ENCODE measurements at places on chromosomes 11 and 22.

- no peak for DNase-seq
Observed at GRCh38 chr11:78542007-78542406, 32.7 kb downstream of the NARS2 start.

DNA sequence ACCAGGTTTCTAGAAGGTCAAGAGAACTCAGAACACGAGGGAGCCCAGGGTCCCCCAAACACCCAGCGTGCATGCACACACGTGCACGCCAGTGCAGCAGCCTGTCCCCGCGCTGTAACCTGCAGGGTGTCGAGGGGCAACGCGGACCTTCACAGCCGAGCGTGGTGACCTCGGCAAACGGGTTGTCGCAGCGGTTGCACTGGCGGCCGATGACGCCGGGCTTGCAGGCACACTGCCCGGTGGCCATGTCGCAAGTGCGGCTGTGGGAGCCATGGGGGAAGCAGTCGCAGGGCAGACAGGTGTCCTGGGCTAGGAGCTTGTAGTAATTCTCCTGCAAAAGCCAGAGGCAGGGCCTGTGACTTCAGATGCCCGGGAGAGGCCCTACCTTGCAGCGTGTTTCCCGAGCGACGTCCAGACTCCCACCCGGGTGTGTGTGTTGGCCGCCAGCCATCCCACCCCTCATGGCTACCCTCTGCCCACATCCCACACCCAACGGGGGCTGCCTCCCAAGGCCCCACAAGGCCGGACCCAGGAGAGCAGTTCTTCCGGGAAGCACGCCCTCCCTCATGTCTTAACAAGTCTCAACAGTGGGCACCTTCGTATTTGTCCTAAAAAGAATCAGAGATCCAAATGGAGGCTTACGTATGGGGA, 56.1 kb downstream of the TRMU start:
- DNase-seq = no peak

DNA sequence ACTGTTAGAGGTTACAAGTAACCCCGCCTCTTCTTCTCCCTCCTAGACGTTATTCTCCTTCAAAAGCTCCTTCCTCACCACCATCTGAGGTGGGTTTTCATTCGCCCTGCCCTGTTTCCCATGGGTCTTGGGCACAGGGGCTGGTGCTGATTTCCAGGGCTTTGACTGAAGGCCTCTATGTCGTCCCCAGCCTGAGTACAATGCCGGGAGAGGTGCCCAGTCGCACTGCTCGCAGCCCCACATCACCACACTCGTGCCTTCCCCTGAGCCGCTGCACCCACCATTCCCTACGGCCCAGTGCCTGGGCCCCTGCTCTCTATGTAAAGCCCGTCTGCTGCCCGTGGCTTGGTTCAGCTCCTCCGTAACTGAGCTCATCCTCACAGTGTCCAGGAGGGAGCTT, 169.8 kb downstream of the DSCAML1 start:
- no peak for DNase-seq

GRCh38 chr22:28188178-28188879, 269.3 kb upstream of the PITPNB start:
- DNase-seq = no peak

GRCh38 chr11:32034680-32035079, 56.2 kb upstream of the RCN1 start:
- no peak for DNase-seq

All from Jurkat, Clone E6-1 (cell line).